Neural cell (in vitro differentiated cells): ENCODE measurements at places on chromosomes 7 and 10. TPM values are rescaled to one million over a fixed set of nuclear protein-coding genes. Genes with fewer than 3 reads are reported as not detected.

GALNT17 gene
- polyA plus RNA-seq = 15.7 and 17.6 TPM in 2 replicates

GIMAP1 gene
- not detected in 2 replicates for polyA plus RNA-seq

ZNF107 gene
- 7.9 and 8.0 TPM in 2 replicates for polyA plus RNA-seq

PON1 gene
- 0.25 TPM in 1 of 2 replicates, not detected in the other for polyA plus RNA-seq

ALKBH4 gene
- 27.2 and 28.2 TPM in 2 replicates for polyA plus RNA-seq

ACHE gene
- 12.2 and 14.3 TPM in 2 replicates for polyA plus RNA-seq

CFAP46 gene
- polyA plus RNA-seq = 2.6 and 3.5 TPM in 2 replicates

KIF11 gene
- 0.32 and 0.47 TPM in 2 replicates for polyA plus RNA-seq

ZNF92 gene
- 23.2 and 24.8 TPM in 2 replicates for polyA plus RNA-seq

KCNH2 gene
- polyA plus RNA-seq = 24.4 and 35.5 TPM in 2 replicates

CUBN gene
- polyA plus RNA-seq = 7.1 and 8.7 TPM in 2 replicates

PRKCQ gene
- polyA plus RNA-seq = 0.26 and 0.61 TPM in 2 replicates

BAMBI gene
- polyA plus RNA-seq = 0.54 and 1.6 TPM in 2 replicates

ZNF467 gene
- 11.9 and 12.8 TPM in 2 replicates for polyA plus RNA-seq

ZC3HAV1L gene
- not detected in 2 replicates for polyA plus RNA-seq

FLNC gene
- polyA plus RNA-seq = 0.36 and 0.60 TPM in 2 replicates

FAM25G gene
- not detected in 2 replicates for polyA plus RNA-seq

NAT16 gene
- 4.0 and 4.5 TPM in 2 replicates for polyA plus RNA-seq

IKZF1 gene
- polyA plus RNA-seq = 0.24 and 0.40 TPM in 2 replicates

VPS41 gene
- 64.0 and 76.3 TPM in 2 replicates for polyA plus RNA-seq

SEPHS1 gene
- polyA plus RNA-seq = 61.0 and 76.3 TPM in 2 replicates

LRRC17 gene
- polyA plus RNA-seq = 6.7 and 8.6 TPM in 2 replicates

ATRNL1 gene
- polyA plus RNA-seq = 47.8 and 51.9 TPM in 2 replicates

GSTO2 gene
- 0.53 and 2.2 TPM in 2 replicates for polyA plus RNA-seq

ING3 gene
- 19.4 and 19.7 TPM in 2 replicates for polyA plus RNA-seq

LIPF gene
- not detected in 2 replicates for polyA plus RNA-seq

MAGI2 gene
- 18.7 and 19.3 TPM in 2 replicates for polyA plus RNA-seq

C10orf67 gene
- polyA plus RNA-seq = 0.48 and 3.8 TPM in 2 replicates

CTTNBP2 gene
- 35.2 and 53.5 TPM in 2 replicates for polyA plus RNA-seq

PNLIPRP1 gene
- not detected in 2 replicates for polyA plus RNA-seq

ZNF22 gene
- polyA plus RNA-seq = 32.9 and 34.1 TPM in 2 replicates

CISD1 gene
- 86.3 and 104 TPM in 2 replicates for polyA plus RNA-seq

RHEB gene
- 229 and 289 TPM in 2 replicates for polyA plus RNA-seq

ENKUR gene
- 1.5 and 2.6 TPM in 2 replicates for polyA plus RNA-seq

SPDYE2 gene
- not detected in 2 replicates for polyA plus RNA-seq

TMEM176B gene
- polyA plus RNA-seq = 1.9 and 3.0 TPM in 2 replicates

DENND2A gene
- polyA plus RNA-seq = 21.7 and 24.5 TPM in 2 replicates

TMEM130 gene
- polyA plus RNA-seq = 9.0 and 12.3 TPM in 2 replicates

SPDYE3 gene
- polyA plus RNA-seq = not detected in 2 replicates

COL28A1 gene
- 1.0 and 1.4 TPM in 2 replicates for polyA plus RNA-seq

ASZ1 gene
- polyA plus RNA-seq = not detected in 2 replicates

SPDYE8 gene
- 0.63 and 3.3 TPM in 2 replicates for polyA plus RNA-seq

PIP gene
- not detected in 2 replicates for polyA plus RNA-seq

ZNF775 gene
- polyA plus RNA-seq = 16.8 and 24.9 TPM in 2 replicates

PLAC9 gene
- polyA plus RNA-seq = not detected in 2 replicates

CCDC3 gene
- 3.8 and 3.9 TPM in 2 replicates for polyA plus RNA-seq

EIF3A gene
- 37.3 and 38.6 TPM in 2 replicates for polyA plus RNA-seq
